Thyroid gland (tissue), 4 donors: ENCODE measurements at places on chromosomes 1 and 21. TPM values are rescaled to one million over a fixed set of nuclear protein-coding genes. Genes with fewer than 3 reads are reported as not detected.
A peak's percentile ranks its signal among the peaks of the same experiment; 100 is the strongest.

CCDC181 gene
- total RNA-seq = 0.40 TPM

DNA sequence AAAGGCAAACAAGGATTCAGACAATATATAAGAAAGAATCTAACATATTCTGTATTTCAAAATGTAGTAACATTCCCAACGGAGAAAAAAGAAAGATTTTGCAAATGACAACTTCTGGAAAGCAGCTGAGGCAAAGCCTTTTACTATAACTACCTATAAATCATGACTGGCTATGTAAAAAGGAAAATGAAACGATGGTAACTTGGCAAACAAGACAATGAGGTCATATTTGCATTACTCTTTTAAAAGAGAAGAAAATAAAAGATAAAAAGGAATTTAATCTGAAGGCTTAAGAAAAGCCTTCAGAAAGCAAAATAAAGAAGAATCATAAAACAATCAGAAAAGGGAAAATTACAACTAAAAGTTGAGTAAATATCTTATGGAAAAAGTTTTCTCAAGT, 25.1 kb upstream of the ASPM start:
- no peak for DNase-seq

DNA sequence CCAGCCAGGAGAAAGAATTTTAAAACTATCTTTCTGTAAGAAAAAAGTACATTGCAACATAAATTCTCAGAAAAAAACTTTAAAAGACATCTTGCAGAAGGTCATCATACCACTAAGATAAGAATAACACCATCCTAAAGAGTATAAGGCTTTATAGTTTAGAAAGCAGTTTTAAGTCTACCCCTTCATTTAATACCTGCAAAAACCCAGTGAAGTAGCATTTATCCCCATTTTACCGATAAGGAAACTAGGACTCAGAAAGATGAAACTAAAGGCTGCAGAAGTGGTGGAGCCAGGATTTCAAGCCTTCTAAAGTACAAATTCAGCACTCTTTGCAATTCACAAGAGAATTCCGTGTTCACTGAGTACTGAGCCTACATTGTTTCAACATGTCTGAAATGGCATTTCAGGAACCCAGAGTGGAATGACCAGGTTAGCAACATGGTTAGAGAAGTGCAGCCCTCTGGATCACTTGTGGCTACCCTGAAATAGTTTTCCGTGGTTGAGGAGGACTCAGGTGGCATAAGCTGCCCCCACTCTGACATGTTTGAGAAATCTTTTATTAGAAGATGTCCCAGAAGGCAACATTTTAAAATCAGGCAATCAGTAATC, 6.7 kb downstream of the MYCL start:
- peak; percentile 24 for DNase-seq

DNA sequence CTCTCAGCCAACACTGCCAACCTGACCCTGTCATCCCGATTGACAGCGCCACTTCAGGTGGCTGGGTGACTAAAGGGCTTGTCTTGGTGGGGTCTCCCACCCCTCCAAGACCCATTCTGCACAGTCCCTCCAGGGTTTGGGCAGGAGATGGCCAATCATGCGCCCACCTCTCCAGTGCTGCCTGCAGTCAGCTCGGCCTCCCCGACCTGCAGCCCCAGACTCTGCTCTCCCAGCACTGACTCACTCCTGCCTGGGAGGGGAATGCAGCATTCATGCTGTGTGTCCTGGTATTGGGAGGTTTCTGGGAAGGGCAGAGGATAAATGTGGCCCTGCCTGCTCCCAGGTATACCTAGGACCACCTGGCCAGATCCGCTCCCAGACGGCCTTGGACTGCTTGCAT, 9.7 kb downstream of the TMEM81 start:
- DNase-seq = no peak

- DNase-seq = no peak
Observed at GRCh38 chr21:36646645-36647044, 52.3 kb upstream of the SIM2 start.

DNA sequence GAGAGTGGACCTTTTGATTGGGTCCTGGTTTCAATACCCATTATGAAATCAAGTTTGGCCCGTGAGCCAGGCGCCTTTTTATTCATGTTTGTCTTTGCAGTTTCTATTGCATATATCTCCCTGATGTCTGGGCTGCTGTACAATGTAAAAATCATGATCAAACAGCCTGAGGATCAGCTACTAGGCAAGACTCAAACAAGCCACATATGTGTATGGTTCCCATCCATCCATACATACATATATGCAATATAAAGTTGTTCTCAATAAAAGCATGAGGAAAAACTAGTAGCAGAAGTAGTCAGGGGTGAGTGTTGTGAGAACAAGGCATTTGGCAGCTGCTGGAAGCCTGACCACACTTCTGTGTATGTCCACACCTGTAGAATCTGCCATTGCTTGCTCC, 562.4 kb upstream of the USP24 start:
- DNase-seq = no peak

GRCh38 chr1:18580691-18581419, 49.8 kb upstream of the PAX7 start:
- no peak for DNase-seq
